ENCODE measurements at places on chromosomes 7 and 10. TPM values are rescaled to one million over a fixed set of nuclear protein-coding genes. Genes with fewer than 3 reads are reported as not detected.
A peak's percentile ranks its signal among the peaks of the same experiment; 100 is the strongest.

GRCh38 chr7:138848056-138848980 is 50.3 kb upstream of the ATP6V0A4 start:
- no peaks in the 10 kb centered on the region for H3K27me3 ChIP-seq
- DNase-seq: no peak
- no peaks in the 10 kb centered on the region for H3K36me3 ChIP-seq
- H3K4me3 ChIP-seq: no peak overlapping the region
- H3K27ac ChIP-seq: no peak overlapping the region
- H3K4me1 ChIP-seq: no peaks in the 10 kb centered on the region

DNA sequence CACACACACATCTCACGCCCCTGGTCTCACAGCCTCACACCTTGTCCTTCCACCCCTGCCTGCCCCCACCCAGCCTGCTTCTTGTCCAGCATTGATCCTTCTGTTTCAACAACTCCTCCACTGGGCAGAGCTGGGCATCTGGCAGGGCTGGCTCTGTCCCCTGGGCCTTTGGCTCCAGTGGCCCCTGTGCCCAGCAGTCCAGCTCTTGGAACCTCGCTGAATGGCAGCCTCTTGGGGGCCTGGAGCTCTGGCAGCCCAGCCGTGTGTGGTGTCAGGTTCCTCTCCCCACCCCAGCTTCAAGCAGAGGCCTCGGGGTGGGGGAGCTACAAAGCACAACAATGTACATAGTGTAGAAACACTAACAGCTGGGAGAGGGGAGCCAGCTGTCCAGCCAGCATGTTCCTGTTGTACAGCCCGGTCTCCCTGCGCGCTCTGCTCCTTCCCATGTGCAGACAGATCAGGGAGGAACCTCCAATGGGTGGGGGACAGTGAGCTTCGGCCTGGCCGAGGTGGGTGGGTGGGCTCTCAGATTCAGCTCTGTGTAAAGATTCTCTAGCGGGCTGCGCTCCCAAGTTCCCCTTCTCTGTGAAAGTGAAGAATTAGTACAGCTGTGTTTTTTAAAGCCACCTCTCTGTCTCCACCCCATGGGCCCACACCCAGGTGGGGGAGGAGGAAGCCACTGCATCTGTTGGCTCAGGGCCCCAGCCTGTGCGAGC is 19.4 kb downstream of the ZMIZ2 start:
- peak; percentile 83 for DNase-seq
- H3K4me1 ChIP-seq: peaks cover 16% of the 10 kb centered on the region
- no peak overlapping the region for H3K4me3 ChIP-seq
- no peaks in the 10 kb centered on the region for H3K27me3 ChIP-seq

- no peak for DNase-seq
- no peaks in the 10 kb centered on the region for H3K4me1 ChIP-seq
- H3K4me3 ChIP-seq: no peak overlapping the region
Measured at GRCh38 chr7:27678617-27679260, 16.1 kb upstream of the HIBADH start.

The PNLIPRP3 gene
- total RNA-seq: not detected

The EFCAB10 gene
- total RNA-seq: not detected
